ENCODE measurements at places on chromosomes 7 and 10.
A peak's percentile ranks its signal among the peaks of the same experiment; 100 is the strongest.

DNA sequence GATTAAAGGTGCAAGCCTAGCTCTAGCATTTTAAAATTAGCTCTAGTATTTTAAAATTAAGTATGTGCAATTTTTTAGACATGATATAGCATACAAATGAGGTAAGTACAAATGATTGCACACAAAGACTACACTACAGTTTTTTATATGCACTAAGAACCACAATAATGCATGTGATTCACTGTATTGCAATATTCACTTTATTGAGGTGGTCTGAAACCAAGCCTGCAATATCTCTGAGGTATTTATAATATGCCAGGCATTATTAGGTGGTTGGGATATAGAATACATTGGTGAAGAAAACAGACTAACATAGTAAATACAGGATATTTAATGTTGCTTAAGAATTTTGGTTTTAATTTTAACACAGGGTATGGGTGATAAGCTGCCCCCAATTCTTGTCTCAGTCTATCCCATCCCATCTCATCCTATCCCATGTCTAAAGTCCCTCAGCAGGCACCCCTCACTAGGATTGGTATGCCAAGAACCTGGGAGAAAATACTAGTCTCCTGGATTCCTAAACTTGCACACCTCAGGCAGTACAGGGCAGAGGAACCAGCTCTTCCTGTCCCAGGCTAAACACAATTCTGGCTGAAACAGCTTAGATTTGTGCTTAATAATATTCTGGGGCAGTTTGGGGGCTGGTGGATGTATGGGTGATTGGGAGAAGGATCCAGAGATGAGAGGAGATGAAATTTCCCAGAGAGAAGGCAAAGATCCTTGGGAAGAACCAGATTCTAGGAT is 90.4 kb downstream of the HIPK2 start:
- no peak for DNase-seq

DNA sequence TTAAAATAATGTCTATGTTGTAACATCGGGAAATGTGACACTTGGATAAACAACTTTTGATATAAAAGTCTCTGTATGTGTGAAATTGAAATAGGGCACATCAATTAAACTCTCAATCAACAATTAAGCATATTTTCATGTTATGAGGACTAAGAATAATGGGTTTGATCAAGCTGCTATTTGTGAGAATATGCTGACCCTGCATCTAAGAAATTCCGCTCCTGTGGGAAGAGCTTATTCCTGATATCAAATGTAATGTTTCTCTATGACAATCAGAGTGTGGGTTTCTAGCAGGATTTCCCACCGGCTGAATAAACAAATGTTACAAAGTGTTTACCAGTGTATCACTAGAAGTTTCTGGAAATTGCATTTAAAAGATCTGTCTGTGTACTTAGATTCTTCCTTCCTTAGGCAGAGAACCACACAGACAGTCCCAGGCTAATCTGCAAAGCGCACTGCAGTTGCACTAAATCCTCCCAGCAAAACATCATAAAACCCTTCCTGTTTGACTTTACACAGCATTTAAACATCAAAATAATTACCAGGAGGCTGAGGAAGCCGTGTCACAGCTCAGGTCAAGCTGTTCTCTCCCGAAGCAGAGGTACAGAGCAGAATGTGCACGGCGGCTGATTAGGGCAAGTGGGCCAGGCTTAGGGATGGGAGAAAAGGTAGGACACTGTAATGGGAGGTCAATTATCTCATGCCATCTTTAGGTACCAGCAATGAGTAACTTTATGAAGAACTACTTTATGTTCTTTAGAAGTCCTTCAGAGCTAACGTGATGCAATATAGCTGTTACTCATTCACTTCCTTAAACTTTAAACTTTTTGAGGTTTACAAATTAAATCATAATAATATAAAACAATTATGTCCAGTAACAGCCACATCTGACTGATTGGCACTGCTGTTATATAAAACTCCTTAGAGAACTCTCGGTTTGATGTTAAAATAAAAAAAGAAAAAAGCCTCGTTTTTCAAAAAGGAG is 109.1 kb upstream of the CTTNBP2 start:
- DNase-seq = no peak

GRCh38 chr10:5871596-5871995 is 18.1 kb downstream of the ANKRD16 start:
- DNase-seq = no peak

DNA sequence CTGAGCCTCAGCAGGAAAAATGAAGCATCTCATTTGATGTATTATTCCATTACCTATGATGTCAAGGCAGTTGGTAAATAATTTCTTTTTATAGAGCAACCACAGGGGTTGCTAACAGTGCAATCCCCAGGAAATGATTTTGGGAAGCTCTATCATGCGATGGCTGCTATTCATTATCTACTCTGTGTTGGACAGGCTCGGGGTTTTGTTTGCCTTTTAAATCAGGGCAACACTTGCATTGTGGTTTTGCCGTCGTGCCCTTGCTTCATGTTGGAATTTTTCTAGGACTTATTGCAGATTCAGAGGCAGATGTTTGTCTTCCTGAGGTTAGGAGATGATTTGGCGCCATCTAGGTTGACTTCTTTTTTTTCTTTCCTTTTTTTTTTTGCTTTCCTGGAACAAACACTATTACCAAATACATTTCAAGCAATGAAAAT is 128.4 kb downstream of the BICC1 start:
- DNase-seq = no peak

- DNase-seq = no peak
These were observed 160.7 kb downstream of the MALRD1 start for GRCh38 chr10:19209319-19209718.

DNA sequence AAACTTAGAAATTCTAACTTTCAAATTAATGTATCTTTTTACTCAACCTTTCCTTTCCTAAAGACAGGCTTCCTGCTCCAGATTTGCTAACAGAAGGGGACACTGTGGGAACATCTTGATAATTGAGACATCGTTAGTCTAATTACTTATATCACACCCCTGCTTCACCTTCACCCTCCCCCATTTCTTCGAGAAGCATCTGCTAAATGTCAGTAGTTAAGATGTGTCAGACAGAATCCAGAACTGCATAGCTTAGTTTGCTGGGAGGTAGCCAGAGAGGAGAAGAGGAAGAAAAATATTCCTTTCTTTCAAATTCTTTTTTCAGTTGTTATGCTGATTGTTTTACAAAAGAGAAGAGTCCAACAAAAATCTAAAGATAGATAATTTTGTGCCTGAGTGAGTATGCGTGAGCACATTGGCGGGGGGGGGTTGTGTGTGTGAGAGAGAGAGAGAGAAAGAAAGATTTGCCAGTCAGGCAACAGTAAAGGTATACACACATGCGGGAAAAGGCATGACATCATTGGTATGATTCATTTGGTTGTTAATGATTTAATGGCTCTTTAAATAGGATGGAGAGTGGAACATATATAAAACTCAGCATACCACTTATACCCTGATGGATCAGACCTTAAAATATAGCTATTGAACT is 192.4 kb downstream of the PTN start:
- DNase-seq = no peak

GRCh38 chr10:102602272-102603045 is 41.8 kb upstream of the TRIM8 start:
- no peak for DNase-seq

DNA sequence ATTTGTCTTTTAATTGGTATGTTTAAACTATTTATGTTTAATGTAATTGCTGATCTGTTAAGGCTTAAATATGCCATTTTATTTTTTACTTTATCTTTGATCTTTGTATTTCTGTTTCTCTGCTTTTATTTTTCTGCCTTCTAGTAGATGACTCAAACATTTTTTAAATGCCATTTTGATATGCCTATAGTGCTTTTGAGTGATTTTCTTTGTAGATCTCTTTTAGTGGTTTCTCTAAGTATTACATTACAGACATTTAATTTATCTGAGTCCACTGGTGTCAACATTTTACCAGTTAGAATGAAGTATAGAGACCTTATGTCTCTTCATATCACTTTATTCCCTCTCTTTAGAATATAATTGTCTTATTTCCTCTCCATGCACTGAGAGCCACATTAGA is 32.7 kb downstream of the IL6 start:
- no peak for DNase-seq

DNA sequence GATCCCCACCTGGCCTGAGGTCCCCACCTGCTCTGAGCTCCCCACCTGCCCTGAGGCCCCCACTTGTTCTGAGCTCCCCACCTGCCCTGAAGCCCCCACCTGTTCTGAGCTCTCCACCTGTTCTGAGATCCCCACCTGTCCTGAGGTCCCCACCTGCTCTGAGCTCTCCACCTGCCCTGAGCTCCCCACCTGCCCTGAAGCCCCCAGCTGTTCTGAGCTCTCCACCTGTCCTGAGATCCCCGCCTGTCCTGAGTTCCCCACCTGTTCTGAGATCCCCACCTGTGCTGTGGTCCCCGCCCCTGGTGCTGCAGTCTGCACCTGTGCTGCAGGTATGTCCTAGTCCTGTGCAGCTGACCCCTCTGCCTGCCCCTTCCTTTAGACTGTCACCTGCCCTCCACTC is 561.6 kb downstream of the TCERG1L start:
- no peak for DNase-seq

DNA sequence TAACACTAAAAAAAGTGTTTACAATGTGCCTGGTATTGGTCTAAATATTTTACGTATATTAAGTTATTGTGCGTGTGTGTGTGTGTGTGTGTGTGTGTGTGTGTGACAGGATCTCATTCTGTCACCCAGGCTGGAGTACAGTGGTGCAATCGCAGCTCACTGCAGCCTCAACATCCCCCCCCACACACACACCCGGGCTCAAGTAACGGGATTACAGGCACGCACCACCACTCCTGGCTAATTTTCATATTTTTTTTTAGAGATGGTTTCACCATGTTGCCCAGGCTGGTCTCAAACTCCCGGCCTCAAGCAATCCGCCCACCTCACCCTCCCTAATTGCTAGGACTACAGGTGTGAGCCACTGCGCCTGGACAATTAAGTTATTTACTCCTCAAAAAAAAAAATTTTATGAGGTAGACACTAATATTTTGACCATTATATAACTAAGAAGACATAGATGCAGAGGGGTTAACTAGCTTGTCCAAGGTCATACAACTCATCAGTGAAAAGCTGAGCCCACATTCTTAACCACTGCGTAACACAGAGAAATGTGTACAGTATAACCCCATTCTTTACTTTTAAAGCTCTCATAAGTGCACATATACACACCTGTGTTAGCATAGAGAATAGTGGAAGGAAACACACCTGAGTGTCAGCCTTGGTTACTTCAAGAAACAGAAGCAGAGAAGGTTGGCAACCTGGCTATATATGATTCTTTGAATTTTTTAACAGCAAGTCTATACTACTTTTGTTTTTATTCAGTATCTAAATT is 35.0 kb downstream of the DNAJC12 start:
- no peak for DNase-seq

GRCh38 chr7:10889266-10889898 is 84.3 kb upstream of the PHF14 start:
- DNase-seq = peak; percentile 6

GRCh38 chr10:32337350-32337749 is 9.6 kb downstream of the EPC1 start:
- no peak for DNase-seq

GRCh38 chr7:123755338-123755737 is 6.5 kb upstream of the WASL start:
- no peak for DNase-seq

GRCh38 chr7:75055155-75055554 is 18.4 kb downstream of the RCC1L start:
- no peak for DNase-seq

- DNase-seq = no peak
These were observed 2.4 kb downstream of the RASGEF1A start for GRCh38 chr10:43264344-43264964.

DNA sequence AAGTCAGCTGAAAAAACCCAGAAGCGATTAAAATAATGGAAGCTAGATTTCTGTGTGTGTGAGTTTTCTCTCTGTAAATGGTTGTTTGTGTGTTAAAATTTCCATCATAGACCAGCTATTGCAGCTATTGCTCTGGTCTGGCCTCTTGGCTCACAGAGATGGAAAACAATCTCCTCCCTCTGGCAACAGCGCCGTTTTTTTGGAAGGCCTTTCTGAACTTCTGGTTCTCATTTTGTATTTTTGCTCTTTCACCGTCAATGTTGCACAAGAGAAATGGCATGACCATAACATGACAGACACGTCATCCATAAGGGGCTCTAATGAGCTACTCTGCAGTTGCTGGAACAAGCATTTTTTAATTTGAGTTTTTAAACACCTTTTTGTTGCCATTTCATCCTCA is 91.0 kb downstream of the CUBN start:
- no peak for DNase-seq

DNA sequence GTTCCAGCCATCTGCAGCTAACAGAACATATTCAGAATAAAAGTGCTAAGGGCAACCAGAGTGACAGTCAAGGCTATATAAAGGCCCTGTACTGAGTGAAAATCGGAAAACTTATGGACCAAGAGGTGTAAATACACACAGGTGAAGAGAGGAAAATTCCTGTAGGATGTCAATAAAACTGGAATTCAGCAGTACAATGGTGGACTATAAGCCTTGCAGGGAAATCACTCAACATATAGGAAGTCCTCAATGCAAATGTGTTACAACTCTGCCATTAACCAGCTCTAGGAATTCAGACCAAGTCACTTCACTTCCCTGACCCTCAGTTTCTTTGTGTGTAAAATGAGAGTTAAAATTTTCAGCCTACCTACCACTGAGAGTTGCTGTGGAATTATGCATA is 7.7 kb downstream of the USP6NL start:
- DNase-seq = no peak

GRCh38 chr10:7046615-7047014 is 364.2 kb downstream of the SFMBT2 start:
- DNase-seq = no peak

- no peak for DNase-seq
These were observed 60.5 kb downstream of the PWWP2B start for GRCh38 chr10:132457328-132458070.

DNA sequence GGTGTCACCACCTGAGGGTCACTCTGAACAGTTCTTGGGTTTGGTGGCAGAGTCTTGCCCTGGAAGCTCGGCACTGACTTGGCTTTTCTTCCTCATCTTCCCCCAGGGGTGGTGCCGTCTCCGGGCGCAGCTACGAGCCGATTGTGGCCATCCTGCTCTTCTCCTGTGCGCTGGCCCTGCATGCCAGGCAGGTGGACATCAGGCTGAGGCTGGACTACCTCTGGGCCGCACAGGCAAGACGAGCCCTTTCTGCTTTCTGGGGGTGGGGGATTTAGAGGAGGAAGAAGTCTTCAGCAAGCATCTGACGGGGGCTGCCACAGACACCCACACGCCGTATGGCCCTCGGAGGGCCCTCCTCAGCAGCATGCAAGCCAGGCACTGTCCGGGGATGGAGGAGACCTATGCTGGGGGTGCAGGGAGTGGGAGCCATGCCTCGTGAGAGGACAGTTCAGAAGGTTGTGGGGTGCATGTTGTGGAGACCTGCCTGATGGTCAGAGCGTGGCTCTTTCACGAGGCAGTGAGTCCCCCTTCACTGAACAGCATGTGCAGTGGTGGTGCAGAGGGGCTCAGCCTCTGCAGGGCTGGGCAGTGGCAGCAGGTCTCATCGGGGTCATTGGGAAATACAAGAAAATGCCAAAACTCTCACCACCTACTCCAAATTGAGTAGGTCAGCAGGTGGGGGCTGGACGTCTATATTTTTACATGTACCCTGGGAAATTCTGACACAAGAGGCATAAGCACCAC is 112.4 kb downstream of the ADCY1 start:
- no peak for DNase-seq

- no peak for DNase-seq
These were observed 135.4 kb upstream of the KMT2E start for GRCh38 chr7:104878577-104878976.

- DNase-seq = no peak
These were observed 38.8 kb downstream of the CCNJ start for GRCh38 chr10:96082153-96082552.
